ENCODE measurements at places on chromosomes 4 and X.

- no peak for DNase-seq
Measured at GRCh38 chr4:52983563-52984303, 121.6 kb downstream of the RASL11B start.

DNA sequence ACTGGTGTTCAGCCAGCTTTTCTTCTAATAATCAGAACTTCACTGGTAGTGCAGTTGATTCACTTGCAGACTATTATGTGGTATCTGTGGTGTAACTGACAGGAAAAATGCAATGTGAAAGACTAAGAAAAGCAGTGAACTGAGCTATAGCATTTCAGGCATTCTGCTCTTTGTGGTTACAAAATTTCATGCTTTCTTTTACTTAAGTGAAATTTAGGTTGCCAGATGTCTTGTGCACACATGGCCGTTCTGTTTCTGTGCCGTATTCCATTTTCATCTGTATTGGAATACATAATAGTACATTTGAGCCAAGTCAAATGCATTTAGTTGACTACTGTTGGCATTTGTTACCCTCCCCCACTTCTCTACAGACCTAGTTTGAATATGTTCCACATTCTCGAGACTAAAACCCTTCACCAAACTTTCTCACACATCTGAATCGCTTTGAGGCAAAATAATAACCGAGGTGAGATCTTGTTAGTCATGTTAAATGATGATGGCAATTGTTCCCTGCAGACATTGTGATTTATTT, 8.2 kb downstream of the RTL3 start:
- DNase-seq: no peak

DNA sequence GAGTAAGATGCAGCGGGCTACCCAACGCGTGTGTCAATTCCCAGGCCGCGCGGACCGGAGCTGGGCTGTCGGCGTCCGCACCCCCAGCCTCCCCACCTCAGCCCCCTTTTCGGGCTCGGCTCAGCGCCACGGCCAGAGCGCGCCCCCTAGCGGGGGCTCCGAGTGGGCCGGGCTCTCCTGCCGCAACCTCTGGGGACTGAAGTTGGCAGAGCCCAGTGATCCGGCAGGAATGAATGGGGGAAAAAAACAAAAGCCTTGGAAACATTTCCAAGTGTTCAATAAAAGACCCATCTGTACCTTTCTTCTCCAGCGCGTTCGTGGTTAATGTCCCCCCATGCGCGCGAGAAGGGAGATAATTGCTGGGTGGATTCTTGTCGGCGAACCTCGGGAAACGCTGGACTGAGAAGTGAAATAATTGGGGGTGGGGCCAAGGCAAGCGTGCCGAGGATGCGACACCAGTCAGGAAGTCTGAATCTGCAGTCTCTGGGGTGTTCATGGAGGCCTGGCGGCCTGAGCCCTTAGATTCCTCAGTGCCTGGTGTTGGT, 5.2 kb upstream of the ARX start:
- no peak for DNase-seq

GRCh38 chr4:81472281-81473182, 825 bp upstream of the RASGEF1B start:
- DNase-seq: no peak

DNA sequence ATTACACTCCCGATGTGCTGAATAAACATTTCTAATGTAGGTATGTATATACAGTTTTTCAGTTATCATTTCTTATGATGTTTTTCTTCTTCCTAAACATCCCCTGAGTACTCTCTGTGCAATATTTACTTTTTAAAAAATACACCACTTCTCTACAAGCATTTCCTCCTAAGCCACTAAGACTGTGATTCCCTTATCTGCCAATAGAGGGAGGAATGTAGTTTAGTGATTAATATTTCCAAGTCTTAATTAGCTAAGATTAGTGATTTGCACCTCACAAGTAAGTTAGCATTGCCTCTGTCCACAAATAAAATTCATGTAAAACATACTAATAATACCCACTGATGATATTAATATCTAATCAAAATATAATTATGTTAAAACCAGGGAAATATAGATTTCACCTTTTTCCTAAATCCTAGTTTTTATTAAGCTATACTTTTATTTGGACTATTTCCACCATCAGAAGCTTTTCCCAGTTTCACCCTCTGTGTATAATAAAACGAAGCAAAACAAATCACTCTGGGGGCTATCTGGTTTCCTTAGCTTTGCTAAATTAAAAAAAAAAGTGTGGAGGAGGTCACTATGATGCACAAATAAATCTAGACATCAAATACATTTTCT, 909.1 kb downstream of the FAT4 start:
- DNase-seq: no peak

DNA sequence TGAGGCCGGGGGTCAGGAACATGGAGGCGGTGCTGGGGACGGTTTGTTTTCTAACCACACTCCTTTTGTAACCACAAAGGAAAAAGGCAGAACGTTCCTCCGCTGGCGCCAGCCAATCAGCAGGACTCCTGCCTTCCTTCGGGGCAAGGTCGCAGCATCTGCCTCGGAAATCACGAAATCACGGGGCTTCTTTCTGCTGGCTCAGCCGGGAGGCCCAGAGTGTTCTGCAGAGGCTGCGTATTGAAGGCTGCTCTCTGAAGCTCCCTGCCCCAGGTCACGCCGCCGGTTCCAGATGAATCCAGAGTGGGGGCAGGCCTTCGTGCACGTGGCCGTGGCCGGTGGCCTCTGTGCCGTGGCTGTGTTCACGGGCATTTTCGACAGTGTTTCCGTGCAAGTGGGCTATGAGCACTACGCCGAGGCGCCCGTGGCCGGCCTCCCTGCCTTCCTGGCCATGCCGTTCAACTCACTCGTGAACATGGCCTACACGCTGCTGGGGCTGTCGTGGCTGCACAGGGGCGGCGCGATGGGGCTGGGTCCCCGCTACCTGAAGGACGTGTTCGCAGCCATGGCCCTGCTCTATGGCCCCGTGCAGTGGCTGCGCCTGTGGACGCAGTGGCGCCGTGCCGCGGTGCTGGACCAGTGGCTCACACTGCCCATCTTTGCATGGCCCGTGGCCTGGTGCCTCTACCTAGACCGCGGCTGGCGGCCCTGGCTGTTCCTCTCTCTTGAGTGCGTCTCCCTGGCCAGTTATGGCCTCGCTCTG, 9.4 kb downstream of the TMEM187 start:
- no peak for DNase-seq

DNA sequence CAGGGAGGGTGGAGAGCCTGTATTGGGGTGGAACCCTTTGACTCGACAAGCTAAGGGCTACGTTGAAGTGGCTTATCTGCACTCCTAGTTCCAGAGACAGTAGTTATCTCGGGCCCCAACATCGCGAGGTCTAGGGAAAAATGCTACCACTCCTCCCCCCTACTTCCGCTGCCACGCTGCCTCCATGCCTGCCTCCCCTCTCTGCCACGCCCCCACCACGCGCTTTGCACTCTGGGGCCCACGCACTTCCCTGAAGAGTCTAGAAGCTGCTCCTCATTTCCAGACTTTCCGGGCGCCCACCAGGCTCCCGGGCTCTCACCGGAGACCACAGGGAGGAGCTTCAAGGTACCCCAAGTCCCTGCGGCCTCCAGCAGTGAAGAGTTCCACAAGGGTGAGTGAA, at the start of gene PASD1:
PASD1 (plus strand) TSS at position 227 of the 400 bp plus-strand sequence. CDS start 37,879 bp downstream, outside the sequence.
- no peak for DNase-seq
